ENCODE measurements at places on chromosomes 4 and X.

- DNase-seq = no peak
These were observed 63.8 kb downstream of the TBC1D19 start for GRCh38 chr4:26647523-26648224.

DNA sequence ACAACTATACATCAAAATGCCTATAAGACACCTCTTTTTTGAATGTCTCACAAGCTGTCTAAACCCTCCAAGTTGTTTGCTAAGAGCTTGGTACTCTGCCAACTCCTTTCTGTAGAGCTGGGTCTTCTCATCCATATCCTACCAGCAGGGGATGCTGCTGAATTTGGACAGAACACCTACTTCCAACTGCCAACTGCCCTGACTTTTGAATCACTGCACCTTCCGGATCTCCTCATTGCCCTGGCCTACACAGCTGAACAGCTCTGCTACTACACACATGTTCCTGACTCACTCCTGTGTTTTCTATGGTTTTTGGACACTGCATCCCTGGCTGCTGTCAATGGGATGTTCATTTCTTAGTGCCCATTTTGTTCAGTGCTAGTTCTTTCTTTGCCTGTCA, 18.7 kb downstream of the FAM184B start:
- DNase-seq = no peak

- no peak for DNase-seq
These were observed 68.8 kb downstream of the ATXN3L start for GRCh38 chrX:13250826-13251580.

DNA sequence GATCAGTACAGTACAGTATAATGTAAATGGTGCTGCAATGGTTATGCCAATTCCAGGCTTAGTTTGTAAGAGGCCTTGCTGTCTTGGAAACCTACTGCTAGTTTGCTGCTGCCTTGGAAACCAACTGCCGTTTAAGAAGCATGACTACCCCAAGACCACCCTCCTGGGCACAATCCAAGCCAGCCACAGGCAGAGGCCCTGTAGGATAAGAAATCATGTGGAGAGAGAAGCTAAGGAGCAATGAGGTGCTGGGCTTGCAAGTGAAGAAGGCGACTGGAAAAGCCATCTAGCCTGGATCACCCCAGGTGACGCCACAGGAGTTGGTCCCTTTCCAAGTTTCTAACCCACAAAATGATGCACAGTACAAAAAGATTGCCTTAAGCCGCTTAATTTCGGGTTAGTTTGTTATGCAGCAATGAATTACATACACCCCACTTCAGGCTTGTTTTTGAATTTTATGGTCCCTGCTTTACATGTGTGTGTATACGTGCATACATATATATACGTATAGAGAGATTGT, 16.9 kb downstream of the ZFP42 start:
- no peak for DNase-seq

DNA sequence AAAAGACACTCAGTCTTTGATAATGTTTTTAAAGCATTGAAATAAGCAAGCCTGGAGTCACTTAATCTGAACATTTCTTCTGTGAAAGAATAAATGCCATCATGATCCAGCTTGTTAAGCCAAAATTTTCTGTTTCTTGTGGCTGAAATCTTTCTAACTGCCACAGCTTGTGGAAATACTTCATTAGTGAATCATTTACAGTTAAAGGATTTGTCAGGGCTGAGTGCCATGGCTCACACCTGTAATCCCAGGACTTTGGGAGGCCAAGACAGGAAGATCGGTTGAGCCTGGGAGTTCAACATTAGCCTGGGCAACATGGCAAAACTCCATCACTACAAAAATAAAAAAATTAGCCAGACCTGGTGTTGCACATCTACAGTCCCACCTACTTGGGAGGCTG, 93.3 kb upstream of the PDE5A start:
- no peak for DNase-seq

- DNase-seq = no peak
These were observed 10.4 kb downstream of the ACOT9 start for GRCh38 chrX:23732704-23733103.

DNA sequence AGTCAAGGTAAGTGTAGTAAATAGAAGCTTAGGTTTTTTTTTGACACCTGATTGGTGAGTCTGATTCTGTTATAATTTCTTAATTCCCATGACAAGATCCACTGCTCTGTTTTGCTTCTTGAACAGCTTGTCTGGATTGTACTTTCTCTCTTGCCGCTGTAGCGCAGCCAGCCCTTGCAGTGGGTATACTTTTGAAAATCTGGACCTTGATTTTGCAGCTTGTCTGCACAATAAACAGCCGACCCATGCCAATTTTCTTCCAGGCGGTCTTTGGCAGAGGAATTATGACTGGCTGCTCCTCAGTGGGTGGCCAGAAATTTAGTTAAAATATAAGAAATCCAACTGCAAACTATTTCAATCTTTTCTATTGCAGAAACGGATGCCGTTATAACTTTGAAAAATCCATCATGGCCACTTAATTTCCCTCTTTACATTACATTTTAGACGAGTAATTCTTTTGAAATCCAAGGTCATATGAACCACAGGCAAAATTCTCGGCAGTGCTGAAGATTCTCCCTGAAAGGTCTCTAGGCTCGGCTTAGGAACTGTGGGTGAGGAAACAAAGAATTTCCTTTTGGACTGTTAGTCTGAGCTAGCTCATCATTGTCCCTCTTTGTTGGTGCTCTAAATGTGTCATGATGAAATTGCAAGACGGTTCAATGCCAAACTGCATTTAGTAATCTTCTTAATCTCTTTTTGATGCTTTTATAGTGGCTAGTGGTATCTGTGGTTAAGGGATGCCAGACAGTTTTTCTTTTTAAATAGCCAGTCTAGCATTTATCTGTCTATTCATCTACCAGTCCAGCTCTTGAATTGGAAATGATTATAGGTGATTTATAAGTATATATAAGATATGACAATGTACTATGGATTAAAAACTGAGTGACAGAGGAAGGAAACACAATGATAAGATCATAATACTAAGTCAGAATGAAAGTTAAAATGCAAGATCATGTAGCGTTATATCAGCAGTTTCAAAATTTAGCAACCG, 31.5 kb upstream of the PTTG2 start:
- DNase-seq = no peak

- DNase-seq = no peak
These were observed 18.9 kb downstream of the TIFA start for GRCh38 chr4:112266823-112267222.

GRCh38 chrX:1178580-1179057, 33.8 kb downstream of the CRLF2 start:
- no peak for DNase-seq

GRCh38 chr4:88690355-88690754, 7.3 kb downstream of the NAP1L5 start:
- no peak for DNase-seq
